G401 (cell line): ENCODE measurements at places on chromosomes 1 and 21.

- DNase-seq = no peak
Observed at GRCh38 chr21:45302082-45303061, 14.7 kb upstream of the POFUT2 start.

- no peak for DNase-seq
Observed at GRCh38 chr21:46437096-46437498, 21.6 kb upstream of the DIP2A start.

DNA sequence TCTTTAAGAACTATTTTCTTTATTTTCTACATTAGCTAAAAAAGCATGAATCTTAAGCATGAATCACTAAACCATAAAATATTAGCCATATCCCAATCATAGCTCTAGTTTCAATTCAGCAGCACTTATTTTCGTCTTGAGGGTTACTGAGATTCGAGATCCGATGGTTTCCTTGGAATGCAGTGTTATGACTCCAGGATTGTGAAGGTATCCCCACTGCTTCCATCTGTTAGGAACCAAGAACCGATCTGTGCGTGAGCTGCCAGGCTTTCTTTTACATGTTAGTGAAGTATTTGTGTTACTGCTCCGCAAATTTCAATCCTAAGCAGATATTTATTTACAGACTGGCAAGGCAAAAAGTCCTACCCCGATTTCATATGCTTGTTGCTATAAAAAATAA, 18.8 kb downstream of the TNFRSF9 start:
- peak; percentile 75 for DNase-seq

- DNase-seq = peak; percentile 33
Observed at GRCh38 chr1:40653851-40654537, 11.5 kb downstream of the RIMS3 start.

- no peak for DNase-seq
Observed at GRCh38 chr21:40386294-40386911, 460.6 kb downstream of the DSCAM start.

- peak; percentile 35 for DNase-seq
Observed at GRCh38 chr1:112937070-112937469, 18.9 kb downstream of the SLC16A1 start.

DNA sequence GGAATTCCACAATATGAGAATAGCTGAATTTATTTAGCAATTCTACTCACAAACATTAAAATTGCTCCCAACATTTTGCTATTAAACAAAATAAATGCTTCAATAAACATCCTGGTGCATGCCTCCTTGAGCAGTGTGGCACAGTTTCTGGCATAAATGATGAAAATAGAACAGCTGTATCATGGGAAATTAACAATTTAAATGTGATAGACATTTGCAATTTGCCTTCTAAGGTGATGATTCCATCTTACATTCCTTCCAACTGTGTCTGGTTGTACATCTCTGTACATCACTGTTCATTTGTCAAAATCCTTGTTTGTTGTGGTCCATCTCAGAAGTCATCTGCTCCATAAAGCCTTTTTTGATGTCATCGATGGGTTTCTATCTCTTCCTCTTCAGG, 198.7 kb downstream of the KCTD3 start:
- no peak for DNase-seq

GRCh38 chr1:156648496-156648895, 6.6 kb downstream of the BCAN start:
- DNase-seq = no peak

- DNase-seq = peak; percentile 76
Observed at GRCh38 chr1:24502709-24503058, at the start of gene RCAN3. TSS of gene RCAN3 (plus strand) at chr1:24502836. CDS start at chr1:24514373, 11,537 bp downstream.

DNA sequence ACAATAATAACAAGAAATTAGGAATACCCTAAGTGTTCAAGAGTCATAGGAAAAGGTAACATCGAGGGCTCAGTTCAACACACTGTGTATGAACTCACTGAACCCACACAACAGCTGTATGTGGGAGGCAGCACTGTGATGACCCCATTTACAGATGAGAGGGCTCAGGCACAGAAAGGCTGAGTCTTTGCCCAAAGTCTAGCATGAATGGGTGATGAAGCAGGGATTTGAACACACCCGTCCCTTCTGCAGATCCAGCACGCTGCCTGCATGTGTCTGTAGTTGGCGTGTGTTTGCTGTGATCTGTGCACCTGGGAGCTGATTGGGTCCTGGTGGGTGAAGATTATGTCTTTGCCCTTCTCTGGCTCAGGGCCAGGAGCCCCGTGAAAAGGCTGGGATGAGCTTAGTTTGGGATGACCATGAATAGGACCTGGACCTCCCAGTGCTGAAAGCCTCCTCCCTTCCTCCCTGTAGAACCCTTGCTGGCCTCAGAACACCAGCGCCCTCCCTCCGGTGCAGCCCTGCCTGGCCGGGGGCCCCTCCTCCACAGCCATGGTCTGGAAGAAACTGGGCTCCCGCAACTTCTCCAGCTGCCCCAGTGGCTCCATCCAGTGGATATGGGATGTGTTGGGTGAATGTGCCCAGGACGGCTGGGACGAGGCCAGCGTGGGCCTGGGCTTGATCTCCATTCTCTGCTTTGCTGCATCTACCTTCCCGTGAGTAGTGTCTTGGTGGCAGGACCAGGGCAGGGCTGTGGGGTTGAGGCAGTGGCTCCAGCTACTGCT, 5.2 kb downstream of the SLC66A1 start:
- DNase-seq = peak; percentile 15

DNA sequence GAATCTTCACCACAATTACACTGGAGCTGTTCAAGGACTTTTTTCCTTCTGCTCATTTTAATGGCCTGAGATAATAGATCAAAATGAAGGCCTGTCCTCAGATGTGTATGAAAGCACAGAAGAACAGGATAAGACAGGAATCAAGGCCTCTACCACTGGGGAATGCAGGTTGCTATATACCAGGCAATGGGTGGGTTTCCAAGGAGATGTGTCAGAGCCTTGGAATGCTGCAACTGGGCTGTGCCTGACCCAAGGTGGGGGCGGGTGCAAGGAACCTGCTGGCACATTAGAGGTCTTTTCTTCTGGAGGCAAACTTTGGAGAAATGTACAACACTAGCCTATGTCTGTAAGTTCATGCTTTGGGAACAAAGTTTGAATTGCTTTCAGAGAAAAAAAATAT, 21.7 kb upstream of the LAMC2 start:
- no peak for DNase-seq

GRCh38 chr1:3093898-3094626, 25.1 kb downstream of the PRDM16 start:
- no peak for DNase-seq

DNA sequence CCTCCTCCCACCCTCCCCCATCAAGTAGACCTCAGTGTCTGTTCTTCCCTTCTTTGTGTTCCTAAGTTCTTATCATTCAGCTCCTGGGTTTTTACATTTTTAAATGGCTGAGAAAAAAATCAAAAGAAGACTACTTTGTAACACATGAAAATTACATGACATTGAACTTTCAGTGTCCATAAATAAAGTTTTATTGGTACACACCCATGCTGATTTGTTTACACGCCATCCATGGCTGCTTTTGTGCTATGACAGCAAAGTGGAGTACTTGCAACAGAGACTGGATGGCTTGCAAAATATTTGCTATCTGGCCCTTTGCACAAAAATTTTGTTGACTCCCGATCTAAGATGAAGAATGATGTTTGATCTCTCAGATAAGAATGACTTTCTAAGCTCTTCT, 171.4 kb downstream of the PRDM2 start:
- no peak for DNase-seq
